ENCODE measurements at places on chromosomes 16 and 17. TPM values are rescaled to one million over a fixed set of nuclear protein-coding genes. Genes with fewer than 3 reads are reported as not detected.

The CHST6 gene
- polyA plus RNA-seq: not detected

- no peak for DNase-seq
Measured at GRCh38 chr17:16478649-16479048, 13.3 kb downstream of the LRRC75A start.

GRCh38 chr16:27951489-27952120 is 111.9 kb downstream of the GSG1L start:
- DNase-seq: no peak

GRCh38 chr17:62600805-62601204 is 26.7 kb upstream of the MRC2 start:
- no peak for DNase-seq

DNA sequence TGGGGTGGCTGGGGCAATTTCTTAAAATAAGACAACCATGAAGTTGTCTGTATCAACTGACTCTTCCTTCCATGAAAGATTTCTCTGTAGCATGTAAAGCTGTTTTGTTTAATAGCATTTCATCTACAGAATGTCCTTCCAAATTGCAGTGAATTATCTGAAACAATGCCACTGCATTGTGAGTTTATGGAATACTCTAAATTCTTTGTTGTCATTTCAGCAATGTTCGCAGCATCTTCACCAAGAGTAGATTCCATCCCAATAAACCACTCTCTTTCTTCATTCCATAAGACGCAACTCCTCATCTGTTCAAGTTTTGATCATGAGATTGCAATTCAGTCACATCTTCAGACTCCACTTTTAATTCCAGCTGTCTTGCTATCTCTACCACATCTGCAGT is 54.6 kb downstream of the CPPED1 start:
- DNase-seq: no peak

- DNase-seq: no peak
Measured at GRCh38 chr16:78823027-78823426, 723.6 kb downstream of the WWOX start.

DNA sequence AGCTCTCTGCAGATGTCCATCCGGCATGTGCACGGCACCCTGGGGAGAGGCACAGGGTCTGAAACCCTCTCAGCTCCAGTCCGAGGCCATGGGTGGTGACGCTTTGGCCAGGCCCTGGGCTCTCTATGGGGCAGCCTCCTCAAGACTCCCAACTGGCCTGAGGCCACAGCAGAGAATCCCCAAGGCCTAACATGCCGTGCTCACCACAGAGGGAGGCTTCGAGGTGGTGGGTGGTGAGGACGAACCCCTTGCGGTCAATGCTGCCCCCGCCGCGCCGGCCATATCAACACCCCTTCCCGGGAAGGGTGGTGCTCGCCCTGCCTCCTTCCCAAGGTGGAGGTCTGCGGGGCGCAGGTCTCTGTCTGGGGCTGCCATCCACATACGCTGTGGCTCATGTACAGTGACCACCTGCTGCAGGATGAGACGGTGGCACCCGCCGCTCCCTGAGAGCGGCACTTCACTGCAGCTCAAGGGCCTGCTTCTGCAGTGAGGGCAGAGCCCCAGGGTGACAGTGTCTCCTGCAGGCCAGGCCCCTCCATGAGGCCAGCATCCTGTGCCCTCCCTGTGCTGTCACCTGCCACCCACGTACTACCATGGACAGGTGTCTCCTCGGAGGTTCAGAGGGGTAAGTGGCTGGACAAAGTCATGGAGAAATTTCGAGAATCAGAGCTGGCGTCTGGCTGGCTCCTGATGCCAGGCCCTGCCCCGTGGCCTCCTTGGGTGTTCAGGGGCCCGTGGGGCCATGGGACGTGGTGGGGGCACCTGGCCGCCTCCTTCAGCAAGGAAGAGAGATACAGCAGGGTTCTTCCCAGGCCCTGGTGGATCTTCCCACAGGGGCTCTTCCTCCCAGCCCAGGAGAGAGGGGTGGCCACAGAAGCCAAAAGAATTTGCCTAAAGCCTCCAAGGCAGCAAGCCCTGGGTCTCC is 54.6 kb upstream of the ACSF3 start:
- DNase-seq: no peak

DNA sequence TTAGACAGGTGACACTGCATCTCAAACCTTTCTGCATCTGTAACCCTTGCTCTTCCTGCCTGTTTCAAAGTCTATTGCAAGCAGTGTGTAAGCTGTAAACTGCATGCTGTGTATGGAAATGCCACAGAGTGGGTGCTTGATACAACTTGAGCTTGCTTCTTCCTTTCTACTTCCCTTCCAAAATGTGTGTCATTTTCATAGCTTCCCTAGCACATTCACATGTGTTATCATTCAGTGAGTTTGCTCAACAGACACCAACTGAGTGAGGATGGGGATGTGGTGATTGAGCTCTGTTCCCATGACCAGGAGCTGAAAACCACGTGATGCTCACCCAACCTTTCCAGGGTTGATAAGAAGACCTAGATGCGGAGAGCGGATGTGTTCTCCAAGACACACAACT is 111.1 kb downstream of the VAT1L start:
- DNase-seq: no peak

Data from naive thymus-derived CD4-positive, alpha-beta T cell (primary cell).